ENCODE measurements at places on chromosomes 16 and 17.
A peak's percentile ranks its signal among the peaks of the same experiment; 100 is the strongest.

GRCh38 chr17:56440419-56440818 lies 153.1 kb upstream of the NOG start:
- no peak for DNase-seq

- DNase-seq, result no peak
Observed at GRCh38 chr16:26133416-26134093, 441.8 kb downstream of the HS3ST4 start.

- DNase-seq, result peak; percentile 49
Observed at GRCh38 chr17:27879987-27880608, 13.1 kb downstream of the LYRM9 start.

DNA sequence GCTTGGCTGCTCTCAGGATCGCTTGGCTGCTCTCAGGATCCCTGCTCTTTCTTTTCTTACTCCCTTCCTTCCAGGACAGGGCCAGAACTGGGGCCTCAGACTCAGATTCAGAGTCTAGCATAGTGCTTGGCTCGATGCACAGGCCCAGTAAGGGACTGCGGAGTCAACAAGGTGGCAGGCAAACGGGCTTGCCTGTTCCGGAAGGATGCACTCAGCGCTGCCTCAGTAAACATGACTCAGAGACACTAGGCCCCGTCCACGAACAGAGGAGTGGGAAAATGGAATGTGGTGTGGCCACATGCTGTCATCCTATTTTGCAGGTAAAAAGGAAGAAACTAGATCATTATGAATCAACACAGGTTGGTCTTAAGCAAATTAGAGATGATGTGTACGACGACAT lies 9.8 kb downstream of the SPHK1 start:
- no peak for DNase-seq

GRCh38 chr17:69669441-69670178 lies 255.1 kb downstream of the MAP2K6 start:
- no peak for DNase-seq

DNA sequence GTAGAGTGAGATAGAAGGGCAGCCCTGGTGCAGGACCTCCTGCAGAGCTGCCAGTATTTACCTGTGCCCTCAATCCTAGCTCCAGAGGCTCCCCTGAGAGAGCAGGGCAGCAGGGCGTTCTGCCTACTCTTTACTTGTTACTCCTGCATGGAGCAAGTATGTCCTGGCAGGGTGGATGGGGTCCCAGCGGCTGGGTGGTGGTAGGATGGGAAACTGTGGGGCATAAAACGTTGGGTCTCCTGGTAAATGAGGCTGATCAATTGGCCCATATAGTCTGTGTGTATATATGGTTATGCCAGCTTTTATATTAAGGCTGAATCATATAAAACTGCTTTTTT lies 192.0 kb downstream of the NTN1 start:
- DNase-seq, result no peak

- DNase-seq, result no peak
Observed at GRCh38 chr16:13479549-13479948, 440.4 kb upstream of the ERCC4 start.

Data from stimulated activated CD4-positive, alpha-beta T cell treated with anti-CD3 and anti-CD28 coated beads, TNF-alpha, amount 100 ng/mL, for 1 hour (primary cell).